ENCODE measurements at places on chromosomes 1 and 21.
A peak's percentile ranks its signal among the peaks of the same experiment; 100 is the strongest.

GRCh38 chr1:58907398-58907797 lies 123.6 kb upstream of the JUN start:
- no peak for DNase-seq

- DNase-seq: no peak
These were observed 978 bp downstream of the PRDM15 start for GRCh38 chr21:41877901-41878830.

- no peak for DNase-seq
These were observed 15.8 kb downstream of the INPP5B start for GRCh38 chr1:37931102-37931360.

DNA sequence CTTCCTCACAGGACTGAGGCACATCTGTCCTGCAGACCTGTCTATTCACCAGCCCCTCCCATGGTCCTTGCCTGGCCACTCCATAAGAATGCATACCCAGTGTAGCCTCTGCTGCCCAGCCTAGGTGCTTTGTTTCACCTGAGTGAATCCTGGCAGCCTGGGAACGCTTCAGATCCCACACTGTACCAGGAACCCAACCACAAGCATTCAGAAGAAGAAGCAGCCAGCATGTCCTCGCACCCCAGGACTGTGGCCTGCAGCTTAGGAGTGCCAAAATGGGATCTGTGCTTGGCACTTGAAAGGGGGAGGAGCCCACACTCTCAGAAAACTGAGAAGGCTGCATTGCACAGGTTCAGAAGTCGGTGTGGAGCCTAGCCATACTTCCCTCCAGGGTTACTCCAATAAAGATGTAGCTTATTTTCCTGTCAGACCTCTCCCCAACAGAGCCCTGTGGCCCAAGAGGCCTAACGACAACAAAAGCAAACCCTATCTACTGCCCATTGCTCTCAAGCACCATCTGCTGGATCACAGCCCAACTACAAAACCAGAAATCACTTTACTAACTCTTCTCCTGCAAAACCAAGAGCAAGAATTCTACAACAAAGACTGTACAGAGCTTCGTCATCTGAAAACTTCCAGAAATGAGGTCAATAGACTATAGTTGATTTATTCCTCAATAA lies 923.1 kb upstream of the NEGR1 start:
- DNase-seq: no peak

DNA sequence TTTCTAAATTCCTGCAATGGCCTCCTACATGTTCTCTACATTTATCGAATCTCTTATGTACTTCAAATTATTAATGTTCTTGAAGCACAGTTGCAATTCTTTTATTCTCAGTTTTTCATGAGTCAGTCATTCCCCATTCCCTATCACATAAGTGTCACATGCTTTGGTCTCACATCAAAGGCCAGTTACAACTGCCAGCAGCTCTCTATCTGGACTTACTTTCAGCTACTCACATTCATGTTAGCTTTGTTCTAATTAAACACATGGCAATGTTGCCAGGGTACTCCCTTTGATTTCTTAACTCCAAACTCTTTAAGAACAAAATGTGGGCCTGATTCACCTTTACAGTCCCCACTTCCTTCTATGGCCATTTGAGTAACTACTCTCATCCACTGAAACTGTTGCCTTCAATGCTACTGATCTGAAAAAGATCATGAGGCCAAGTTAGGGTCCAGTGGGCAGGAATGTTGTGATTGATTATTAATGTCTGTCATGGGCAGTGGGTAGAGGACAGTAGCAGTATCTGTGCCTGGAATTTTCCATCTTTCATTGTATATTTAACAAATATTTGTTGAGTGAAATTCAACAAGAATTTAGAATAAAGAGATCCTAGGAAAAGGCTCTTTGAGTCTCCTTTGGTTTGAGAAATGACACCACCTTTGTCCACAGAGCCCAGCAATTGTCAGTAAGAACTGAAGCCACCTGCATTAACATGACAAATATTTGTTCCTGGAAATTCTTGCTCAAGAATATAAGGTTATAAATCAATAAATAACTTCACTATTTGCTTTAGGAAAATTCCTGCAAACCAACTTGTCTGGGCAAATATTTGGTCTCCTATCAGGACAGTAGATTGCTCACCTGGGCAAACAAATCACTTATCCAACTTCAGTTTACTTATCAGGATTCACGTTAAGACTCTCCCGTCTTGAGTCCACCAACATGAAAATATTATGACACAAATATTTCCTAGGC lies 153.6 kb upstream of the SAMSN1 start:
- no peak for DNase-seq

DNA sequence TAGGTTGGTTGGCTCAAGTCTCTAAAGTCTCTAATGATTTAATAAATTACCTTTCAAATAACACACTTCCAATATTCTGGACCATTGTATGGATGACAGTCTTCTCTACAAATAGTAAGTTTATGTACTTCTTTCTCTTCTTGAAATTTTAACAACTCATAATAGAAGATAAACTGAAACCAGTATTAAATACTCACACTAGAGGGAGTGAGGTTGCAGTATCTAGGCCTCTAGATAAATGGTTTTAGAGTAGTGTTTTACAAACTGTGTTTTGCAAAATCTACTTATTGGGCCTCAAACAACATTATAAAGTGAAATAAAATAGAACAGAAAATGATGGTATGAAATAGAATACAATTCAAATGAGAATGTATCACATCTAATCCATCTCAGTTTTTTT lies 479.9 kb upstream of the BRINP3 start:
- no peak for DNase-seq

GRCh38 chr1:61674221-61674620 lies 50.7 kb downstream of the TM2D1 start:
- no peak for DNase-seq

- no peak for DNase-seq
These were observed 57.8 kb upstream of the RASAL2 start for GRCh38 chr1:178036090-178036489.

- peak; percentile 21 for DNase-seq
These were observed 706 bp downstream of the C21orf91 start for GRCh38 chr21:17818186-17819113.

- no peak for DNase-seq
These were observed 425.5 kb downstream of the LMO4 start for GRCh38 chr1:87754139-87754538.

DNA sequence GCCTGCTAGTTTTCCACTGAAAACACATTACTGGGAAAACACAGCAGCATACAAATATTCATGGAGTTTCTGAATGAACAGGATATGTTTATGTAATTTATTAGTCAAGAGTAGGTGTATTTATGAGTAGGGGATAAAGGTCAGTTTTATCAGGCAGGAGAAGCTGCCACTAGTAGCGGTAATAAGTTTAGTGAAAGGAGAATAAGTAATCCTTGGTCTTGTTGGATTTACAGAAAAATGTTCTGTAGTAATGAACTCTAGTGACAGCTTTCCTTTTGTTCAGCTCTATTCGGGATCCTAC lies 1.2 kb downstream of the MAST2 start:
- no peak for DNase-seq

DNA sequence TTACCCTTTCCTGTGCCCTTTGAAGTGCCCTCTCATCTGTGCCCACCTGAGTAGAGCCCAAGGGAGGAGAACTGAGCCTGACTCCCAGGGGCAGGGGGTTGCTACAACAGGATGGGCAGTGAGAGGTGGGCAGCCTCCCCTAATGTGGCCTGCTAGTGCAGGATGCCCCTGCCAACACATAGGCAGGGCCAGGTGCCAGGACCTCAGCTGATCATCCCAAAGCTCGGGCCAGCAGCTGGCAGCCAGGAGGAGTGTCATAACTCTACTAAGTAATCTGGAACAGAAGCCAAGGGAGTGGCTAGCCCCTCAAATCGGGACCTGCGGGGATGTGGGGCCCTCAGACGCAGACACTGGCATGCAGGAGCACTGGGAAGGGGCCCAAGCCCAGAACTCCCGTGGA lies 208.8 kb upstream of the RAB4A start:
- no peak for DNase-seq

DNA sequence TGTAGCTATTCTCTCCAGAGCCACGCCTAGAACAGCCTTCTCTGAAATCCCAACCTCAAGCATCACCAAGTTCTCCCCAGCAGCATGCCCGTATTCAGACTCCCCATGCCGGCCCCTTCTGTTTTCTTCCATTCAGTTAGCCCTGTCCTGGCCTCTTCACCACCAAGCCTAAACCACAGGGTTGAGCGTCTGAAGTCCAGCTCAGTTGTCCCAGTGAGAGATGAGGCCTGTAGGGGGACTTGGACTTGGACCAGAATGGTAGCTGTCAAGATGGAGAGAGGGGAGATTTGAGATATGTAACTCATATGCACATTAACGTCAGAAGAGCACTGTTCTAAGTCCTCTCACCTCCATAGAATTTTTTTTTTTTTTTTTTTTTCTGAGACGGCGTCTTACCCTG lies 5.5 kb upstream of the TMEM54 start:
- DNase-seq: no peak

DNA sequence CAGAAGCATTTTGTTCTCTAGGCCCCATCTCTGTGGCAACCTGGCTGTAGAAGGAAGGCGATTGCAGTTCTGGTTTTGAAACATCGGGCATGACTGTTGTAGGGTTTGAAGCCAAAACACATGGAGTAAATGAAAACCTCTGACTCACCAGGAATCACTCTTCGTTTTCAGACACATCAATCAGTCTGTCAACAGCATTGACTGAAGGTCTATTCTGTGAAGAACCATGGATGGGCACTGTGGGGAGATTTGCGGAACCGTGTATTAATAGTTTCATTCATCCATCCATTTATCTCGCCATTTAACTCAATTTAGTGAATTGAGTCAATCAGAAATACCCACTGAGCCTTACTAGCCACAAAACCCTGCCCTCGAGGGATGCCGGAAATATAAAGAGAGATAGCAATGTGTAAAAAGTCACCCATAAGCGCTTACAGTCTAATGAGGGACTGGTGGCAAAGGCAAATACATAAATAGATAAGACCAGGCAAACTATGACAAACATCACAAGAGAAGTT lies 364.6 kb upstream of the PROX1 start:
- no peak for DNase-seq

GRCh38 chr1:181143102-181143859 lies 54.8 kb downstream of the IER5 start:
- DNase-seq: no peak
